T-cell (primary cell): ENCODE measurements at places on chromosomes 2 and 18. TPM values are rescaled to one million over a fixed set of nuclear protein-coding genes. Genes with fewer than 3 reads are reported as not detected.
A peak's percentile ranks its signal among the peaks of the same experiment; 100 is the strongest.

GRCh38 chr2:44033947-44034346, 38.2 kb upstream of the LRPPRC start:
- no peak for DNase-seq

IL18R1 gene
- 12.5 TPM for total RNA-seq

DNA sequence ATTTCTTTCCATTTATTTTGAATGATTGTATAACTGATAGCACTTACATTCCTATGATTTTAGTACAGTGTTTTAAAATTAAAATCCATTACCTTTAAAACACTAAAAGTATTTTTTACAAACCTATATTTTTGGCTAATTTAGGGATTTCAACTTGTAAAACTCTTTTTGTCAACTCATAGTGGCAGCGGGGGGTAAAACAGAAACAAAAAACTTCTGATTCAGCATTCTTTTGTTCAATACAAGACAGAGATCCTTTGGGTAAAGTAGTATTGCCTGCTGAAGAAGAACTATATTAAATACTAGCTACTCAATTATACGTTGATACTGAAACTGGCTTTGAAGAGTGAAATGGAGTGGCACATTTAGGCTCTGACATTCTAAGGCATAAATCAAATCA, 437.4 kb upstream of the CDH19 start:
- no peak for DNase-seq

GAREM2 gene
- 9.1 TPM for total RNA-seq

ACMSD gene
- not detected for total RNA-seq

GRCh38 chr2:158598862-158599517, 142.2 kb downstream of the PKP4 start:
- DNase-seq: no peak

DNA sequence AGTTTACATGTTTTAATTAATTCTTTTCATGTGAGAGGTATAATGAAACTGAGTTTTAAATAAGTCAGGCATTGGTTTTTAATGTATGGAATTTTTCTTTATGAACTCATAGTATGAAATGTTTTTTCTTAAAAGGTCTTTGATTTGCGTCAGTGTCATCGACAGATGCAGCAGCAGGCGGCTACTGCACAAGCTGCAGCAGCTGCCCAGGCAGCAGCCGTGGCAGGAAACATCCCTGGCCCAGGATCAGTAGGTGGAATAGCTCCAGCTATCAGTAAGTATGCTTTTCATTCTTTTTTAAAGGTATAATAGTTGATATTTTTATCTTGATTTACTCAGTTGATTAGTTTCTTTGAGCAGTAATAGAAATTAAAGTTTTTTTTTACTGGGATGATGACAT, 46.5 kb downstream of the SMAD4 start:
- no peak for DNase-seq

DNA sequence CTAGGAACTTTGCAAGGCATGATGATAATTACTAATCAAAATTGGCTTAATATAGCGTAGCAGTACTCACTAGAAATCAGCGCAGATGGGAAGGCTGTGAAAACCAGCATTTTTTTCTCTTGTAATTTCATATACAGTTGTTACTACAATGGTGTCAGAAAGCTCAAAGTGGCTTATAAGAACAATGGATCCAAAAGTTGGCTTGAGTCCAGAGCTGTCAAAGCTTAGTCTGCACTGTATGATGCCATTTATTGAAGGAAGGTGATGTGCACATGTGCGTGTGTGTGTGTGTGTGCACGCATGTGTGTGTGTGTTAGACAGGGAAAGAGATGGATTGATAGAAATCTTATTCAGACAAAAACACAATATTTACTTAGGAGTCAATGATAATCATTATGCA, 341.3 kb downstream of the TGIF1 start:
- DNase-seq: no peak

SDC1 gene
- 1.2 TPM for total RNA-seq

CDH2 gene
- total RNA-seq: 0.76 TPM

DNA sequence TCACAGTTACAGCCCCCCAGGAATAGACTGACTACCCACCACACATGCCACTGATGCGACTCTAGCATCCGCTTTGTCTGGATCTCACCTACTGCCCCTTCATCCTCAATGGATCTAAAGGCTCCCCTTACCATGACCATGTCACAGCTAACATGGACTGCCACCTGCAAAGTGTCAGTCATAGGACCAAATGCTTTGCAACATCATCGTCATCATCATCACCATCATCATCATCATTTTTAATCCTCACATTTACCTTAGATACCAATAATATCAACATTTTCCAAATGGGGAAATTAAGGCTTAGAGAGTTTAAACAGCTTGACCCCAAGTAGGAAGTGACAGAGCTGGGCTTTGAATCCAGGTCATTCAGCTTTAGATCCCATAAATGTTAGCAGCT, 60.1 kb upstream of the NEDD4L start:
- DNase-seq: no peak

DNA sequence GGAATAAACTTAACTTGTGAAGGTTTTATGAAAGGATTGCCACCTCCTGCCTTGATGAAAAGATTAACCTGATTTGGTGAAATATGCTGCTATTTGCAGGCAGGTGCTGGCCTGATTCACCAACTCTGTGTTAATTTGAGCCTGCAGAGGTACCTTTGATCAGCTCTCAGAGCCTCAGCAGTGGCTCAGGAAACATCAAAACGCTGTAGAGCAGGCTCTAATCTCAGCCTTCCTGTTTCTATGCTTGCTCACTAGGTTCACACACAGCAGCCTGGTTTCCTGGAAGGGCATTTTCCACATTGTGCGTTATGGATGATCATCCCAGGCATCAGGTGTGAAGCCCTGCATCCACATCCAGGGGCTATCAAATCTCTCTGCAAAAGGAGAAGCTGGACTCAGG, 16.9 kb downstream of the TGIF1 start:
- peak; percentile 45 for DNase-seq

DNA sequence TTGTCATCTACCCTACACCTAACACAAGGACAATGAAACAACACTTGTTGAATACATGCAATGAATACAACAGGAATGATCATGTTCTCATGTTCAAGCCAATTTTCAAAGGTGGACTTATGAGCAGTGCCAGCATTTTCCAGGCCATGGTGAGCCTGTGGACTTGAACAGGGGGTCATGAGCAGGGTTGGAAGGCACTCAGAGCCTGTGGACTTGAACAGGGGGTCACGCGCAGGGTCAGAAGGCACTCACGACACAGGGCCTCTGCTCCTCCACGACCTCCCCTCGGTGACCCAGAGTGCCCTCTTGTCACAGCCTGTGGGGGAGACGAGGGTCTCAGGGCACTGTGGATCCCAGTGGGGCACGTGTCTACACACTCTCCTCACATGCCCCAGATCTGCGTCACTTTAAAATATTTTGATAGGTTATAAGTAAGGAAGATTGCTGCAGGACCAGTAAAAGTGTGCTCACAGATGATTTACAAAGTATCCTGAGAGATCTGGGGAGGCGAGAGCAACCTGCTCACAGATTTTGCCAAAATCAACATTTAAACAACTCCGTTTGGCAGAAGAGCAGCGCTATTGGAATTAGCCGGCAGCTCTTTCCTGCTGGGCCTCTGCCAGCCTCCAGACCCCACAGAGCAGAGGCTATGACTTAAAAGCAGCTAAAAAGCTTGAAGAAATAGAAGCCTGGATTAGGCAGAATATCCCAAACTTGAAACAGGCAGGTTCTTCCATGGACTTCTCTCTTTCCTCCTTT, 121.9 kb downstream of the TMEM18 start:
- no peak for DNase-seq
